Stimulated activated CD4-positive, alpha-beta T cell treated with anti-CD3 and anti-CD28 coated beads, Interleukin-12 subunit alpha, Interleukin-12 subunit beta, amount 100 ng/mL, for 24 hours (primary cell): ENCODE measurements at places on chromosomes 7 and 10.

- no peak for DNase-seq
These were observed 650.9 kb upstream of the GALNT17 start for GRCh38 chr7:70480927-70481569.

- DNase-seq, result no peak
These were observed 70.2 kb upstream of the CCDC71L start for GRCh38 chr7:106731187-106731586.

DNA sequence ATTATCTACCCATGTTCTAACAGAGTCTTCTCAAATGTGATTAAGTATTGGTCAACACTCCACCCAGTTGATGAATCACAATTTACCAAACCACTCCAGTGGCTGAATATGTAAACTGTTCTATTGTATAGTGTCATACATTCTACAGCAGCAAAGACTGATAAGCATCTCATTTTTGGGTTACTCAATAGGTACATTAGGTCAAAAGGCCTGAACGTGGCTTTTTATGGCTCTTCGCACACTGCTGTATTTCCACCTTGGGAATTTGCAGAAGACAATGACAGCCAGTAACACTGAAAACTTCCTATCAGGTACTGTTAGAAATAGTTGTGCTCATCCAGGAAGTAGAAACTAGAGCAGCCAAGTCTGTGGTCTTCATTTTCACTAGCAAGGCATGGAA, 166.9 kb downstream of the GLI3 start:
- DNase-seq, result no peak

DNA sequence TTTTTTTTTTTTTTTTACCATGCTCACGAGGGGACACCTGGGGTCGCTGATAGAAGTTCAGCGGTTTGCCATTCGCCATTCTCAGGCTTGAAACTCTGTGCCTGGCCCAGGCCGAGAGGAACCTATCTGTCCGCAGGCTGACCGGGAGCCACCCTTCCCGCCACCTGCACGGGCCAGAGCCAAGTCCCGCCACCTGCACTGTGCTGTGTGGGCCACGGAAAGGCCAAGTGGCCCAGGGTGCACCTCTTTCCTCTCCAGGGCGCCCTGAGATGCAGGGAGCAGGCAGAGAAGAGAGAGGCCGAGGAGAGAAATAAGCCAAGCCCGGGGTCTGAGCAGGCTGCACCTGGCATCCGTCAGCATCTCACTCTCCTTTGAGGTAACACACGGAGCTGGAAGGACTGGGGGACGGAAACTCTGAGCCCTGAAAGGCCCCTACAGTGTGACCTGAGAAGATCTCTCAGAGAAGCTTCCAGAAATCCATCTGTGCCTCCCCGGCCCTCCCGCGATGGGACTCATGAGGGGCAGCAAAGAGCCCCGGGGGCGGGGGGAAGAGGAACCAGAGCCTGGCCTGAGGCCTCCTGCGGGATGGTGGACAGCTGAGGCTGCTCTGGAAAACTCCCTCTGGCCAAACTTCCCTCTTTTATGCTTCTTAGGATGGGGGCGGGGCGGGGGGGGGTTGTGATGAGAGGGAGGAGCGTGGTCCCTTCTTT, 46.6 kb downstream of the PRKAG2 start:
- DNase-seq, result no peak

DNA sequence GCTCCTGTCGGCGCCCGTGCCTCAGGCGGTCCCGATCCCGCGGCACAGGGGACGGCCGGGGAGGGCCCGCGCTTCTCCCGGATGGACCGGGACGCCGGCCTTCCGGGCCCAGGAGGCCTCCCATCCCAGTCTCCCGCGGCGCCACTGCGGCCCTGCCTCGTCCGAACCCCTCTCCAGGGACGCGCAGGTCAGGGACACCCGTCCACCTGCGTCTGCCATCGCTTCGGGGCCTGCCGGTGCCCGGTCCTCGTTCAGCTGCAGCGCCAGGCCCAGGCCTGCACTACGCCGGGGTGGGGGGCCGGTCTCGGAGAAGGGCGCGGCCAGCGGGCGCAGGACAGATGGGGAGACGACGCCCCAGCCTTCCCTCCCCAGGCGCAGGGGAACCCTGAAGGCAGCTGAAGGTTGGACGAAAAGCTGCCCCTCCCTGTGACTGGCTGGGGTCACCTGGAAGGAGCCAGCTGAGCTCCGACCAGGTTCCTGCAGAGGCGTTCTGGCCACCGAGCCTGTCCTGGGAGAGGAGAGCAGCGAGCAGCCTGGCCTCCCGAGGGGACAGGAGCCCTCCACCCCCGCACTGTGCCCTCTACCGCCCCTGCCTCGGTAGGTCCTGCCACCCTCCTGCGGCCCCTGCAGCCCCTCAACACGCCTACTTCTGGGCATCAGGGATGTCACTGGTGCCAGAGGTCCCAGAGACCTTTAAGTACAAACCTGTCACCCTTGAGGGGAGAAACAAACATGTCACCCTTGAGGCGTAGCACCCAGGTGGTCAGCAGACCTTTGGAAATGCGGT, 84.3 kb downstream of the LANCL2 start:
- no peak for DNase-seq

- no peak for DNase-seq
These were observed 146.9 kb downstream of the PTN start for GRCh38 chr7:137196648-137197047.

- no peak for DNase-seq
These were observed 44.2 kb upstream of the C10orf71 start for GRCh38 chr10:49254556-49255318.

- no peak for DNase-seq
These were observed 283.7 kb upstream of the ZMIZ1 start for GRCh38 chr10:78785066-78785465.

DNA sequence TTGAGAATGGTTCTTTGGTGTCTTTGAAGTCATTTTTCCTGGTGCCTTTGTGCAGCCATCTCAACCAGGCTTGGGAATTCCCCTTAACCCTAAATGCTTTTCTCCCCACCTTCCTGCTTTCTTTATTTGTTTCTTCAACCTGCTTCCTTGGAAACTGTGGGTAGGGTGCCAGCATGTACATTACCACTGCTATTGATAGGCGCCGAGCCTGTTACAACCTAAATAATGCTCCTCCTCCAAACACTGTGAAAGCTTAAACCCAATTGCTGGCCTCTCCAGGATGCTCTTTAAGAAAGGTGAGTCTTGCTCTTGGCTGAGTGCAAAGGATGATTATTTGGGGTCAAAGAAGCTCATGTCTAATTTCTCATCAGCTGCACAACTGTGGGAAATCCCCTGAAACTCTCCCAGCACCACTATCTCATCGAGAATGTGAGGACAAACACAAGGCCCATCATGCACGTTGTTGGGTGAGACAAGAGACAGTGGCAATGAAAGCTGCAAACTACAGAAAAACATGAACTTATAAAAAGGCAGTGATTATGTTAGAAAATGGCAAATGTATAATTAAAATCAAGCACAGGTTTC, 285.5 kb upstream of the IGFBP3 start:
- DNase-seq, result no peak

DNA sequence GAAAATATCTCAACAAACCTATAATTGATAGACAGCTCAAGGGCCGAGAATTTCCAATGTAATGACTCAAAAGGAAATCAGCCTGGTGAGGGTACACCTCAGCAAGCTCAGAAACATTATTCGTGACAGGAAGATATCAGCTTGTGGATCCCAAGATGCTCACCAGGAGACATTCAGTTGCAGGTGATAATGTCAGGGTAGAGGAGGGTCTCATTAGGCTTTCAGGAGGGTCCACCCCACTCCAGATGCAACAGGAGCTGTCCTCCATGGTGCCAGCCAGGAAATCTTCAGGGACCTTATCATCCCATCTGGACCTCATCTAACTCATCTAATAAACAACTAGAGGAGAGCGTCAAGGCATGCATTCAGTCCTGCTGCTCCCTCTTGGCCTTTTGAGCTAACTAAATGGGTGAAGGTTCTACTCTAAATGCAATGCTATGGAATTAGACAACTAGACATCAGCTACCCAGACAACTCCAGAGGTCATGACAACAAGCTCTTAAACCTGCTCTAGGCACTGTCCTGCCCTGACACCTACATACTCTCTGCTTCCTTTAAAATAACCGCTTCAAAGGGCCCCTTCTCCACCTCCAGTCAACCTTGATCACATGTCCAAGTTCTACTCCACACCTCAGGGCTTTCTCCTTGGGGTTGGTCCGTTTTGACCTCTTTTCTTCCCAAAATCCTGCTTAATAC, 4.3 kb upstream of the GIMAP5 start:
- DNase-seq, result no peak

- DNase-seq, result no peak
These were observed 36.9 kb downstream of the C1GALT1 start for GRCh38 chr7:7219216-7219615.

DNA sequence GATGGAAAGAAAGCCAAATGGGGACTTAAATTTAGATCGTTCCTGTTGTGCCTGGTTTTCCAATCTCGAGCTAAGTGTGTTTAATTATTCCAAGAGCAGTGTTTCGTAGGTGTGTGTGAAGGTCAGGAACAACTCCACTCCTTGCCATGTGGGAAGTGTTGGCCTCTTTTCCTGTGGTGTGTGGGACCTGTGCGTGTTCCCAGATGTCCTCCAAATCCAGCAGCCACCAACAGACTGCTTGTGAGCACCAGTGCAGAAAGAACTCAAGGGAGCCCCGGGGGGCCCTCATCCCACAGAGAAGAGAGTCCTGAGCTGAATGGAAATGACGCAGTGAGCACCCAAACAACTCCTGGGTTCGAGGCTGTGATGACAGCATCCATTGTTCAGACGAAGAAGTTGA, 227.7 kb downstream of the TMEM178B start:
- DNase-seq, result no peak

DNA sequence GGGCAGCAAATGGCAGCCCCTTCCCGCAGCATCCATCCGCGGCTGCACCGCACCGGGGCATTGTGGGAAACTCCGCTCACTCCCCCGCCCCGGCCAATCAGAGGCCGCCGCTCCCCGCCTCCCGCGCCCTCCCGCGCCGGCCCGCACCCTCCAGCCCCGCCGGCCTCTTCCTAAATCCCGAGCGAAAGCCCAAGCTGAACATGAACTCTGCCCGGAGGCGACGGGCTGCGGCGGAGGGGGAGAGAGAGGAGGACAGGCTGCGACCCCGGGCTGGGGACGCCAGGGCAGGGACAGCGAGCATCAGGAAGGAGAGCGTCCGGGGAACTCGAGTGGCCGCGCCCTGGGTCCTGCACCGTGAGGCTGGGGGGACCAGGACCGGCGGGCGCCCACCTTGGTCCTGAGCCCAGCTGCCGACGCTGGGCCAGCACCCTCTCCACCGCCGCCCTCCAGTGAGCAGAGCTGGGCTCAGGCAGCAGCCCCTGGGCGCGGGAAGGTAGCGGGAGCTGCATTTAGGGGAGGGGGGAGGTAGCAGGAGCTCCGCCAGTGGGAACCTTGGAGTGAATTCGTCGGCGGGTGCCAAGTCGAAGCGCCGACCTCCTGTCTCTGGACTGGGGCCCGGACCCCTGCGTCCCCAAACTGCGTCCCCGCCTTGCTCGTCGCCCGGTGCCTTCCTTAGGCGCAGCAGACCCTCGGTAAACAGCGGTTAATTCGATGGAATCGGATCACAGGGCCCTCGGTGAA, at the start of gene DGKI:
DGKI (minus strand) TSS at position 148 of the 741 bp plus-strand sequence.
- DNase-seq, result no peak
